Stimulated activated CD8-positive, alpha-beta memory T cell treated with anti-CD3 and anti-CD28 coated beads, Interleukin-7, amount 100 ng/mL, for 1 hour (primary cell): ENCODE measurements at places on chromosomes 12 and 14.
A peak's percentile ranks its signal among the peaks of the same experiment; 100 is the strongest.

GRCh38 chr12:104458694-104459367 lies 2.1 kb downstream of the CHST11 start:
- no peak for DNase-seq

DNA sequence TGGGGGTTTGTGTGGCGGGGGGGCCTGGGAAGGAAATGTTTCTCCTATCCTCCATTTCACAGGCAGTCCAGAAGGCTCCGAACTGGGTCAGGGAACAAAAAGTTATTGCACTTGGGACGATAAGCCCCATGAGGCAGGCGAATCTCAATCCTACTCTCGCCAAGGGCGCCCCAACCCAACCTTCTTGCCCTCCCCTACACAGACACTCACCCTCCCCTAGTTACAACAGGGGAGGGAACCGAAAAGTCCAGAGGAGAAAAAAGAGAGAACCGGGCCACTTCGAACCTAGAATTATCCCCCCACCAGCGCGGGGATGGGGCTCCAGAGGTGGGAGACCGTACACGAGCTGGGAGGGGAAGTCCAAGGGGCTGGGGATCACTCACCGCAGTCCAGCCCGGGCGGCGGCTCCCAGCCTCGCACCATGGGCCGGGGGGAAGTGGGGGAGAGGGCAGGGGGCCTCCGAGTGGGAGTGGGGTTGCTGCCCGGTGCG lies 357 bp downstream of the HOMEZ start:
- DNase-seq: no peak

GRCh38 chr12:5430641-5431603 lies 986 bp upstream of the NTF3 start:
- no peak for DNase-seq

GRCh38 chr12:116482179-116482578 lies 77.0 kb upstream of the MAP1LC3B2 start:
- DNase-seq: no peak

GRCh38 chr14:66802962-66803361 lies 295.0 kb downstream of the GPHN start:
- DNase-seq: no peak

- DNase-seq: no peak
Observed at GRCh38 chr12:123741937-123742572, 20.0 kb upstream of the DNAH10 start.

DNA sequence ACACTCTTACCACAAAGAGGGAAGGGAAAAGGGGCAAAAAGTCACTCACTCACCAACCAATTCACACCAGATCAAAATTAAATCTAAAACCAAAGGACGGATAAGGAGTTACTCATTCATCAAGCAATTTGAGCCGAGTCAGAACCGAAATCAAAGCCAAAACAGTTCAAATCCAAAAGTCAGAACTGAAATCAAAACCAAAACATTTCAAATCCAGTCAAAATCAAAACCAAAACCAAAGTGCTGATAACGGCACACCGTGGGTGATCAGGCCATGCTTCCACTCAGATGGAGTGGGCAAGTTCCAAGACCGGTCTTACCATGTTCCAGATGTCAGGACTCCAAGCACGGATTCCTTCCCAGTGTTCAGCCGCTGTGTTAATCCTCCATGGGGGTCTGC lies 139.5 kb downstream of the SLC38A6 start:
- no peak for DNase-seq

- DNase-seq: no peak
Observed at GRCh38 chr14:104140213-104140462, 1.8 kb downstream of the KIF26A start.

- DNase-seq: no peak
Observed at GRCh38 chr12:106879612-106880011, 76.1 kb upstream of the TMEM263 start.

DNA sequence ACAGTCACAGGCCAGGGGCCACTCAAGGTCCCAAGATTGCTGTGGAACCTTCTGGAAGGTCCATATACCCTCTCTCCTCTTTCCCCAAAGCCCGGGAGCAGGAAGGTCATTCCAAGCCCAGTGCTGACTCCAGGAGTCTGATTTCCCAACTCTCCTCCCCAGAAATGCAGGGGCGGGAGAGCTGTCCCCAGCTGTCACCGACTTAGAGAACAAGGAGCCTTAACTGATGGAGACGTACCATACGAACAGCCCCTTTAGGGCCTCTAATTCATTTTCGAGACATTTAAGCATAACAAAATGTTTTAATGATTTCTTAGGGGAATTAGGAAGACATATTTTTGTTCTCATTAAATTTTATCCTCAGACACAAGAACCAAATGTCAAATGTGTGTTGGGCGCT lies 99.2 kb downstream of the PHETA1 start:
- no peak for DNase-seq

DNA sequence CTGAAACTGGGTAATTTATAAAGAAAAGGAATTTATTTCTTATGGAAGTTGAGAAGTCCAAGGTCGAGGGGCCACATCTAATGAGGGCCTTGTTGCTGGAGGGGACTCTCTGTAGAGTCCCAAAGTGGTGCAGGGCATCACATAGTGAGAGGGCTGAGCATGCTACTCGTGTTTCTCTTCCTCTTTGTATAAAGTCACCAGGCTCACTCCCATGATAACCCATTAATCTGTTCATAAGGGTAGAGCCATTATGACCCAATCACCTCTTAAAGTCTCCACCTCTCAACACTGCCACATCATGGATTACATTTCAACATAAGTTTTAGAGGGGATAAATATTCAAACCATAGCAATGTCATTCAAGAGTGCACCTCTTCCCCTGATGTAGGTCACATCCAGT lies 79.1 kb upstream of the ATP2B1 start:
- DNase-seq: no peak

DNA sequence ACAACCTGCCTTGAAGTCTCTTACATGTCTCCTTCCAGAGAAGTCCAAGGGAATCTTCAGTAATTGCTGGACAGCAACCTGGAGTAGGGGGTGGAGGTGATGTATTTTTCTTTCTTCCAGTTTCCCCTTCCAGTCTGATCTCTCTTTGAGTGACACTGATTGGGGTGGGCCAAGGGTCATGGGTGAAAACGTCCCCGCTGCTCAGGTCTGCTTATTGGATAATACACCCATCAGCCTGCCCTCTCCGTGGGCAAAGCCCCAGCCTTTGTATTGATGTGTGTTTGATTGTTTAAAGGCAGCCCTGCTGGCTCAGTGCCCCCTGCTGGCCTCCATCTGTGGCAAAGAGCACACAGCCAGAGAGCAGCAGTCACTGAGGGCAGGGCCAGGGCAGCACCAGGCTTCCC lies 35.7 kb upstream of the ATP2A2 start:
- peak; percentile 17 for DNase-seq

GRCh38 chr14:61116369-61116768 lies 135.3 kb downstream of the SLC38A6 start:
- no peak for DNase-seq

DNA sequence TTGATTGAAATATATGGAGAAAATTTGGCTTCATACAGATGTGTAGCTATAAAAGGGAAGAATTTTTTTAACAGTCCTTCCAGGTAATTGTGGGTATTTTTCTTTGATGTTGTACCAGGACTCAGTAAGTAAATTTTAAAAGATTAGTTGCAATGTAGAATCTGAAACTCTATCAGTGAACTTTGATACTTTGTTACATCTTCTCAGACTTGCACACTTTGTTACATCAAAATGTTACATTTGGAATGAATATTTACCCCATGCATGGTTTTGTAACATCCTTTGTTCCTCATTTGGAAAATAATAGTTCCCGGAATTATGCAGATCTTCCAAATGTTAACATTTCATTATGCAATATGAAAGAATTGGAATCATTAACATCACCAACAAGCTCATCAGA lies 13.8 kb downstream of the MTHFD1 start:
- no peak for DNase-seq

DNA sequence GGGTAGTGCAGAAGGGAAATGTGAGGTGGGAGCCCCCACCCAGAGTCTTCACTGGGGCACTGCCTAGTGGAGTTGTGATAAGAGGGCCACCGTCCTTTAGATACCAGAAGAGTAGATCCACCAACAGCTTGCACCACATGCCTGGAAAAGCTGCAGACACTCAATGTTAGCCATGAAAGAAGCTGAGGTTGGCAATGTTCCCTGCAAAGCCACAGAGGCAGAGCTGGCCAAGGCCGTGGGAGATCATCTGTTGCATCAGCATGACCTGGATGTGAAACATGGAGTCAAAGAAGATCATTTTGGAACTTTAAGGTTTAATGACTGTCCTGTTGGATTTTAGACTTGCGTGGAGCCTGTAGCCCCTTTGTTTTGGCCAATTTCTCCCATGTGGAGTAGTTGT lies 468.4 kb upstream of the FOXG1 start:
- DNase-seq: no peak

- DNase-seq: no peak
Observed at GRCh38 chr14:78790271-78790670, 620.1 kb downstream of the NRXN3 start.

GRCh38 chr12:115394496-115395220 lies 710.7 kb upstream of the TBX3 start:
- DNase-seq: no peak

GRCh38 chr14:105087963-105088811 lies 23.0 kb upstream of the GPR132 start:
- no peak for DNase-seq

GRCh38 chr12:72346363-72346944 lies 74.3 kb downstream of the TRHDE start:
- no peak for DNase-seq

DNA sequence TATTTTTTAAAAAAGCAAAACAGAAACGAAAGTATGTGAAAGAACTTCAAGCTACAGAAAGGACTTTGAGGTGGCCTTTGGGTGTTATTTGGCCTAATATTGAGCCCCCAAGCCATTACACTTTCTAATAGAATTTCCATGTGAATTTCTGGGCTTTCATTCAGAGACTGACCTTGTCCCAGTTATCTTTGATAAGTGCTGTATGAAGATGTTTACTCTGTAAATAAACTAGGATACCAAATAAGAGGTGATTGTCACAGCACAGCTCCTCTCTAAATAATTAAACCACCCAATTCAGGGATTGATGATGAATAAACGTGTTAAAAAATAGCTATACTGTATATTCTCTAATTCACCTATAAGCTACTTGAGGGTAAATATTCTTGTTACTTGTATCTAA lies 32.8 kb upstream of the PPFIBP1 start:
- no peak for DNase-seq

DNA sequence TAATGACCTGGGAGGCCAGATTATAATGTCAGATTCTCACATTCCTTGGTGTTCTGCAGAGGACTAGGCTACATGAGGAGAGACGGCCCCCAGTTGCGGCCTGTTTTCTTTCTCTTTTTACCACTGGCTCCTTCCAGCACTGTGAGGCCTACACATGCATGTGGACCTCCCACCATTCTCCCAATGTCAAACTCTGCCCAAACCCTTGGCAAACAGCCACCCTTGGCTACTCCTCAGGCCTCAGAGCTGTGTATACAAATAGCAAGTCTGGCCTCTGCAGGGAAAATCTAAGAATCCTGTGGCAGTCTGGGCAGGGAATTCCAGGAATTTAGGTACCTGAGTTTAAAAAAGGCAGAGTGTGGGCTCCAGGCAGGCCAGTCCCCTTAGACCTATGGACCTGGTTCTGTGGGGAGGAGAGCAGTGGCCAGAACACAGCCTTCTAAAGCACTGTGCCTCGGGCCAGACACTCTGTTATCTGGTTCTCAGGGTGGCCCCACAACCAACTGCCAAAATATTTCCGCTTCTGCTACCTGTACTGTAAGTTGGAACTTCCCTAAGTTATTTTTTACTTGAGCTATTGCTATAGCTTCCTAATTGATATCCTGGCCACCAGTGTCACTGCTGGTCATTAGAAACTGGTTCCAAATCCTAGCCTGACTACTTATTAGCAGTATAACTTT lies 19.9 kb upstream of the NEDD1 start:
- no peak for DNase-seq

- DNase-seq: no peak
Observed at GRCh38 chr12:23884909-23885308, 64.6 kb downstream of the SOX5 start.

DNA sequence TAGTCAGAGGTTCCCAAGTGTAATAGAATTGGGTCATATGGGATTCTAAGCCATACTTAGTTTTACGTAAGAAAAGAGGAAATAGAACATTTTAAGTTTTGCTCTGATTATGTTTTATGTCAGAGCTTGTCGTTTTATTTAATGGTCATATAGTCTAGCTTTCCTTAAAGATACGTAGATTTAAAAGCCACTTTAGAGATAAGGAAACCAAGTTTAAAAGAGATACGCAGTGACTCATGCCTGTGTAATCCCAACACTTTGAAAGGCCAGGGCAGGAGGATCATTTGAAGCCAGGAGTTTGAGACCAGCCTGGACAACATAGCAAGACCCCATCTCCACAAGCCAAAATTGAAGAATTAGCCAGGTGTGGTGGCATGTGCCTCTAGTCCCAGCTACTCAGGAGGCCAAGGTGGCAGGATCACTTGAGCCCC lies 19.5 kb downstream of the MAPK1IP1L start:
- DNase-seq: no peak

DNA sequence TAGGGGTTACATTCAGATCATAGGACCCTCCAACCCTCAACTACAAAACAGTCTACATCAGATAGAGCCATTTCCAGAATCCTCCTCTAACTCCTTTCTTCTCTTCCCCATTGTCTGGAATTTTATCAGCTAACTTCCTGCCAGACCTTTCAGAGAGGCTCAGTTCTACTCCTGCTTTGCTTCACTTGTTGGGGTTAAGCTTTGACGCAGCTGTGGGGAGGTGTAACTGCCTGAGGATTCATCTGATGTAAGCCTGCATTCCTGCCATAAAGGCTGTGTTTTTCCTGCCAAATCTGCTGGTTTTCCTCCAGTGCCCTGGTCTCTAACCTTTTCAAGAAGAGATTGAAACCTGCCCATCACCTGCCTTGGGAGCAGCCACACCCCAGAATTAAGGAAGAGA lies 16.9 kb downstream of the DHRS2 start:
- DNase-seq: no peak

- no peak for DNase-seq
Observed at GRCh38 chr12:124577986-124578385, 10.6 kb upstream of the NCOR2 start.

DNA sequence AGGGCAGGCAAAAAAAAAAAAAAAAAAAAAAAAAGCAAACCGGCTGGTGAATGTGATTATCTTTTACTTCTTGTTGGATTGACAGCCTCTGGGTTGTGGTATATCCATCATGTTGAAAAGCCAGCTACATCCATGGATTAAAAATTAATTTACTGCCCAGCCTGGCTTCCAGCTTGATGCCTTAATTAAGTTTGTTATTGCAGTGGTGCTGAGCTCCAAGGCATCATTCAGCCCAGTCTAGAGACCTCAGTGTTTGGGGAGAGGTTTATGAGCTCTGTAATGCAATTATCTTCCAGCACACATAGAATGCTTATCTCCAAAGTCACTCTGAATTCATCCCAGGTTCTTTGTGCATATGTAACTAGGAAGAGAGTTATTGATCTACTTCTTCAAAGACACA lies 114.8 kb downstream of the RIMBP2 start:
- DNase-seq: no peak

DNA sequence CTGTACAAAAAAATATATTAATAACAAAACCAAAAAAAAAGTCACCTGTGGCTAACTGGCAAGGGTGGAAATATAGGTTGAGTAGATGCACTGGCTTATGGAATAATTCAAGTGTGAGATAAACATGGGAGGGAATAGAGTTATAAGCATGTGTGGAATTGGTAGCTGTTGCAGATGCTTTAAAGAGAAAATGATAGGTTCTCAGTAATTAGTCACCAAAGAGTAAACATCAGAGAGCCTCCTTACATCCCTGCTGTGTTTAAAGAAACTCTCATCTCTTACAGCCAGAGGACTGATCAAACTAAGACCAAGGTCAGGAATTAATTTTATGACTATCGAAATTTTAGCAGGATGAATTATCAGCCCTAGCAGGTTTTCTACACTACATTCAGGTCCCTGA lies 70.5 kb downstream of the EGLN3 start:
- no peak for DNase-seq

GRCh38 chr12:84421103-84421502 lies 491.5 kb downstream of the SLC6A15 start:
- no peak for DNase-seq
